ENCODE measurements at places on chromosomes 13 and 19. TPM values are rescaled to one million over a fixed set of nuclear protein-coding genes. Genes with fewer than 3 reads are reported as not detected.
A peak's percentile ranks its signal among the peaks of the same experiment; 100 is the strongest.

- DNase-seq = no peak
Measured at GRCh38 chr13:23771956-23772355, 117.2 kb downstream of the MIPEP start.

- no peak for DNase-seq
Measured at GRCh38 chr19:13425151-13425550, 81.1 kb downstream of the CACNA1A start.

DNA sequence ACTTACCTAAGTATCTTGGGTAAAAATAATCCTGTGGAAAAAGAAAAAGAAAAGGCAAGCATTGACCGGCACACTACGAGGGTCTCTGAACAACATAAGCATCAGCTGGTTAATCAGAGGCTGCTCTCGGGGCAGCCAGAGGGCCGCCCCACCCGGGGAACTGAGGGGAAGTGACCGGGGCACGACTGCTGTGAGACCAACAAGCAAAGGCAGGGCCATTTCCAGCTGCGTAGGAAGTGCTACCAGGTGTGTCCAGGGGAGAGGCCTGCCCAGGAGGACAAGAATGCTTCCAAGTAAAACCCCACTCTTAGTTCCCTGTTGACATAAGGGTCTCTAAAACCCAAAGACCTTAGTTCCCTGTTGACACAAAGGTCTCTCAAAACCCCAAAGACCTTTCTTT is 15.9 kb downstream of the GAS6 start:
- DNase-seq = no peak

DNA sequence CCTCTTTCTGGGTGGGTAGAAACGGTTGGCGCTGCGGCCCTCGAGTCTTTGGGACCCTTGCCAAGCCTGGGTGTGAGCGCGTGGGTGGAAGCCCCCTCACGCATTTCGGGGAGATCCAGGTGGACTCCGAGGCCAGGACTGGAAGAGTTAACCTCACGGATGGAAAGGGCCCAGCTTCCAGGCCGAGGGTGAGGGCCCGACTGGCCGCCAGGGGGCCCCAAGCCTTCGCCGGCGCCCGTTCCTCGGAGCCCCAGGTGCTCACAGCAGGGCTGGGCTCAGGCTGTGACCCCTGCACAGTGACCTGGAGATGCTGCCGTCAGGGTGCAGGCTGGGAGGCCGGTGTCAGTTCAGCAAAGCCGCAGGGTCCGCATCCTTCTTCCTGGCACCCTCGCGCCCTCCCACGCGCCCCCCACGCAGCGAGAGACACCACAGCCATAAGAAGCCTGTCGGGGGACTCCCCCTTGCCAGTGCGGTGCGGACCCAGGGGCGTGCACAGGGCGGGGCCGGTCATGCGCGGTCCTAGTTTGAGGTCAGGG is 34.2 kb upstream of the TMEM255B start:
- DNase-seq = peak; percentile 81

DNA sequence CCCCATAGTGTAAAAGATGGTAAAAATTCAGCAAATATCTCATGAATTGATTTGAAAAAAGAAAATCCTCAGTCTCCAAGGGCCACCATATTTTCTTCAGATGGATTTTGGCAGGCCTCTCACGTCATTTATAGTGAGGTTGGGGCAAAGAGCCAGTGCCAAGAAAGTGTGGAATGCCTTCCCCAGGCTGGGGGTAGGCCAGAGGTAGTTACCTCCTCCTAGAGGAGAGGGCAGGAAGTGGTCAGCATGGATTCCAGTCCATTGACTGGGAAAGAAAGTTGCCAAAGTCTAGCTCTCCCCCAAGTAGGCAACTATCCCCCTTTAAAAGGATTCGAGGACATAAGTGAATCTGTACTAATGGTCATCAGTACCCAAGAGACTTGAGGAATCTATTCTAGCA is 68.4 kb upstream of the KCTD4 start:
- DNase-seq = no peak

GRCh38 chr13:110683921-110684320 is 22.0 kb downstream of the CARS2 start:
- DNase-seq = no peak

DNA sequence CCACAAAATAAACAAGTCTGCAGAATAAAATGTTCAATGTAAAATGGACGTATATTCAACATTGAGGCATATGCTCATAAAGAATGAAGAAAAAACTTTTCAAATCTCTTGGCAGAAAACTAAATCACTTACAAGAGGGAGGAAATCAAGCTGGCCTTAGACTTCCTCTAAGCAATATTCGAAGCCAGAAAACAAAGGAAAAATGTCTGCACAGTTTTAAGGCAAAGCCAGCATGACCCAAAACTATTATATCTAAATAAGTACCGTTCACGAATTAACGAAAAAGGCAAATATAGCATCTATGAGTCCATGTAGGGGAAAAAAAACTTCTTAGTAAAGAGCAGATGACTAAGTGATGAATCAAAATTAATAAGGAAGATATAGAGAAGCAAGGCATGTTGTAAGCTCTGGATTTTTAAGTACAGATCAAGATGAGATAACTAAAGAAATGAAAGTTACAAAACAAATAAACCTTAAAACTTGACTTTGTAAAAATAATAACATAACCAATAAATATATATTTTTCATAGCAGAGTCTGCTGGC is 101.3 kb downstream of the KCNRG start:
- no peak for DNase-seq

DNA sequence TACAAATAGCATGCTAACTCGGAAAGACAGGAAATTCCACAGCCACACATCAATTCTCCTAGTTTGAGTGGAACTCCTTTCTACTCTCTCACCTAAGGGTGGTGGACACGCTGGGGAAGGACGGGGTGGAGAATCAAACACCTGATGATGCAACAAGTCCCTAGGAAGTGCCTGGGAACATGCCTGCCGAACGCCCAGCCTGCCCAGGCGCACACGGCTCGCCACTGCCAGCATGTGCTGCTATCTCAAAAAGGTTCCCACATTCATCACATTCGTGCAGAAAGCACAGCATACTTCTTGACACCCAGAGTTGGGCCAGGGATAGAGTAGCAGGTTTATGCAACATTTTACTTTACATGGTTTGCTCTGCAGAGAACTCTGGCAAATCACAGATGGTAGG is 164.6 kb downstream of the ABCC4 start:
- no peak for DNase-seq

GRCh38 chr19:46487802-46488445 is 7.7 kb downstream of the PNMA8B start:
- peak; percentile 82 for DNase-seq

NCAN gene
- total RNA-seq = not detected

KASH5 gene
- not detected for total RNA-seq

SLC15A1 gene
- total RNA-seq = not detected

SLITRK6 gene
- not detected for total RNA-seq
